ENCODE measurements at places on chromosomes 7 and 10.

DNA sequence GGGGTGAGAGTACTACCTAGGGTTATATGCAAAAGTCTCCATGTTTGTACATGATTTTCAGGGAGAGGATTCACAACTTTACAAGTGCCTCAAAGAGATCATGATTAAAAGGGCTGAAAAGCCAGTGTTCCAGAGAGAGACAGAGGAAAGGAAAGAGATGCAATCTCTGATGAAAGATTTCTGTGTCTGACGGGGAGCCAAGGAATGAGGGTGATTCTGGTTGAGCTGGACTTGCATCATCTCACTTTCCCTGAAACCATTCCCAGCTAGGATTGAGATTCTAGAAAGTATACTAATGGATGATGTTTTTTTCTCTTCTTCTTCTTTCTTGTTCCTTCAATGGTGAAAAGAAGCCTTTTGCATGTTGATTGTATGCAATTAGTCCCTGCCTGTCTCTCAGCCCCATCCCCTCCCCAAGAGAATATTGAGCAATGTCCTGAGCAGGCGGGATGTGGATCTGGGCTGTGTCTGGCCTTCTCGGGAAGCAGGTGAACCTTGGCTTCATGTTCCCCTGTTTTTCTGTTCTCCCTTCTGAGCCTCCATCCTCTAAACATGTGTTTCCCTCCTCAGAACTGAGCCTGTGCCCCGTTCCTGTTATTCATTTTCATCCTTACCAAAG lies 186.1 kb downstream of the ZNF365 start:
- DNase-seq, result no peak

GRCh38 chr10:5947471-5948207 lies 29.7 kb downstream of the IL15RA start:
- DNase-seq, result no peak

- DNase-seq, result no peak
Measured at GRCh38 chr7:139127648-139128047, 18.1 kb upstream of the ZC3HAV1 start.

DNA sequence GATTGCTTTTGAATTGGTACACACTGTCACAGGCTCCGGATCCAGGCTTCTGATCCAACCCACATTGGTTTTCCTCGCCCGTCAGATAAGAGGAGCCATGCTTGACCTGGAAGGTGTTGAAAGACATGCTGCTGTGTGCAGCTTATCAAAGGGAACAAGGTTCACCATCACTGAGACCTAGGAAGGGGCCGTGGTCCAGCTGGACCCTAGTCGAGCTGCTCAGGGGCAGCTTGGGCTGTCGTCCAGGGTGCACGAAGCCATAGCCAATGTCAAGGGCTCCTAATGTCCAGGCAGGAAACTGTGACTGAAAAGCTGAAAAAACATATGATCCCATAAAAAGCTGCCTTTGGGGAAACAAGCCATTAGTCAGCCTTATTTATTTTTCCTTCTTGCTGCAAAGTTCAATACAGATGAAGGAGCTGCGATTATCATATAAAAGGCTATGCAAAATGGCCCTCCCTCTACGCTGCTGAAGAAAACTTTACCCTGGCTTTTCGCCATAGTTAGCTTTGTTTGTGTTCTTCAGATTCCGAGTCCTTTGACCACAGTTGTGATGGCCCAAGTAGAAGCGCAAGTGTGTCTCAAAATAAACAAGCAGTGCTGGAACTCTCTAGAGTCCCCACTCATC lies 118.0 kb downstream of the CREB5 start:
- no peak for DNase-seq

DNA sequence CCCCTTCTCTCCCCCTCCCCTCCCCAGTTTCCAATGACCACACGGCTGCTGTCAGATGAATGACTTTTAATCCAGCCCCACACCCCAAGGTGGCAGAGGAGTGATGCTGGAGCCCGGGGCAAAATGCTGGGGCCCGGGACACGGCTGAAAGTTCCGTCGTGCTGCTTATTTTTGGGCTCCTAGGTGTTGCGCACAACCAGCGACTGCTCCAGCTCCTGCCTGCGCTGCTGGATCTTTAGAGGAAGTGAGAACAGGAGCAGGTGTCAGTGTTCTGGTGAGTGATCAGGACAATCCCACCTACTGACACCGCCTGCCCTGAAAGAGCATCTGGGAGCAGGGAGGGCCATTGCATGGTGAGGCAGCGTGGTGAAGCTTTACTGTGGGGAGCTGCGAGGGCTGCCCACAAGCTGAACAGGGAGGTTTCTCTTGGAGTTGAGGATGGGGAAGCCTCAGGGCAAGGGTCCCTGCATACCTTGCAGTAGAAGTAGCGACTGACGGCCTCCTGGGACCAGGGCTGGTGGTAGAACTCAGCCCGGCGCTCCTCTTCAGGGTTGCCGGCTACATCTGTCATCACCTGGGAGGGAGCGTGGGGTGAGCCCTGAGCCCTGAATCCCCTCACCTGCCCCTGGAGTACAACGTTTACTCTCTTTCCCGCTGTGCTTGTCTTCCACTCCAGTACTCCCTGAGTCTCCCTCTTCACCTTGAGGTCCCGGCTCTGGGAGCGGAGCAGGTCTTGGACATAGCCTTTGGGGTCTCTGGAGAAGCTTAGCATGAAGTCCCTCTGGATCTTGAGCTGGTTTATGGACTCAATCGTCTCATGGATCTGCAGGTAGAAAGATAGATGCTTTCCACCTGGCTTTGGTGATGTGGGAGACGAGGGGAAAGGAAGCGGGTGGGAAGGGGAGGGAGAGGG lies 6.9 kb downstream of the CHPF2 start:
- DNase-seq, result no peak

- no peak for DNase-seq
Measured at GRCh38 chr7:27249724-27250556, 7.3 kb downstream of the EVX1 start.

DNA sequence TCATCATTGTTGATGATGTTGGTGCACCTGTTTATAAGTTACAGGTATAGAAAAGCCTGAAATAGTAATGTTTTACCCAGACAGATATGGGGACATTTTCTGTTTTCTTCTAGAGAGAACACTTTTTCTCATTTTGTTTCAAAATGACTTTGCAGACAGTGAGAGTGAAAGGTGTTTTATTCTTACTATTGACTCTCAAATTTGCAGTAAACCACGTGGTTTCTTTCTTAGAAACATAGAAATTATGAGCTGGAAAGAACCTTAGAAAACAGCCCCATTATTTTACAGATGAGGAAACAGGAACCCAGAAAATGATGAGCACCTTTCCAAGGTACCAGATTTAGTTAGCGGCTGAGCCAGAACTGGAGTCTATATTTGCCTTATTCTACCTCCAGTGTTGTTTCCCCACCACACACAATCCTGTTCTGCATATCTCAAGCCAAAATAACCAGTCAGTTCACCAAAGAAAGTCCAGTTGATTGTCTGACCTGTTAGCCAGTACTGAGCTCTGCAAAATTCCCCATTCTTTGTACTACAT lies 138.9 kb upstream of the AHR start:
- no peak for DNase-seq

- DNase-seq, result no peak
Measured at GRCh38 chr7:9978106-9979064, 995.3 kb upstream of the PHF14 start.

DNA sequence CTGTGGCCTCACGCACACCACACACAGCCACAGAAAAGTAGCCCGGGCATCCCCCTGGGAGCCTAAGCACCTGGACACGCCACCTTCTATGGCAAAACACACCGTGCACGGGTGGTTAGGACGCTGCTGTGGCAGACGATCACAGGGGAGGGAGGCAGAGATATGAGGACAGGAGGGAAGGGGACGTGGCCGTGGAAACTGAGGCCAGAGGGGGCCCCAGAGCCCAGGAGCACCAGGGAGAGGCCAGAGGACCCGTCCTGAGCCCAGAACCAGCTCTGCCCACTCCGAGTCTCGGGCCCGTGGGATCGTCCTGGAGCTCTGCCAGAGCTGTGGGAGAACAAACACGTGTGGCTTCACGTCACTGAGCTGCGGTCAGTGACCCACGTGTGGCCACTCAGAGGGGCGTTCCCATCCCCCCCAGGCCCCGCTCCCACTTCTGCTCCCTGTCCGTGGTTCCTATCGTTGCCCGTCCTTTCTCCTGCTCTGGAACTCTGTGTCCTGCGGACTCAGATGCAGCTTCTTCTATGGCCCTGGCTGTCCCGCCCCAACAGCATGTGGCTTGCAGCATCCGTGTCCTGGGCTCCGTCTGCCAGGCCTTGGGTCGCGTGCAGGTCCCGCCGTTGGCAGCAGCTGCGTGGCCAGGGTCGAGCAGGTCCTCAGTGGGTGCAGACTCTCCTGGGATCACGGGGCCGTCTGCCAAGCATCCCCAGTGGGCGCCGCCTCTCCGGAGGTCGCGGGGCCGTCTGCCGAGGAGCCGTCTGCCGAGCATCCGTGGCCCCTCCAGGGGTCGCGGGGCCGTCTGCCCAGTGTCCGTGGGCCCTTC lies 31.0 kb downstream of the GET4 start:
- DNase-seq, result no peak

- no peak for DNase-seq
Measured at GRCh38 chr10:8656261-8656660, 601.8 kb downstream of the GATA3 start.

DNA sequence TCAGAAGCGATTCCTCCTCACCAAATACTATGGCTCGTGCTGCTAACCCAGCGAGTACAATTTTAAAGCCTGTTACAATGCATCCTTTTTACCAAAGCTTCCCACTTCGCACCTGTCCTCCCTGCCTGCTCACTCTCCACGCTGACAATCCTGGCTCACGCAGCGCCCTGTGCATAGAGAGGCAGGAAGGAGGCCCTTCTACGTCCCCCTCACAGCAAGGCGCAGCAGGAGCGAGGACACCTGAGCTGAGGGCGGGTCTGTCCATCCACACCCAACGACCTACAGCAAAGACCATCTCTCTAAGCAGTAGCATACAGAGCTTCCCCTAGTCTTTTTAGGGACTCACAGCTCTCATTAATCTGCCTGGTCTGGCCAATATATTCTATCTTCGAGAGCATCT lies 46.0 kb downstream of the MKI67 start:
- DNase-seq, result no peak

DNA sequence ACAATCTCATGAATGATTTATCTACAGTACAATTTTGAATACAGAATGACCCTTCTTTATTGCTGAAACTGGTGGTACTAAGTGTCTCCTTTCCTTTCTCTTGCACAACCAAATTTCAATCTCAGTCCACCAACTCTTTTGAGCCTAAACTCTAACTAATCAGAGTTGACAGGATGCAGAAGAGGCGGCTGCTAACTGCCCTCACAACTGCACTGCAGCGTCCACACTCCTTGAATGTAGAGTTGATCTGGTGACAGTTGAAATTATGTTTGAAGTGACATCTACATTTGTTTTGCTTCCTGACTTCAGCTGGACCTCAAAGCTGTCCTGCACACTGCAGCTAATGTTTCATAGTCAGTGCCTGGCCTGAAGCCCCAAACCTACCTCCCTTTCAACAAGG lies 139.6 kb downstream of the ZMYND11 start:
- DNase-seq, result no peak

- no peak for DNase-seq
Measured at GRCh38 chr10:106224676-106225075, 939.8 kb downstream of the SORCS1 start.

DNA sequence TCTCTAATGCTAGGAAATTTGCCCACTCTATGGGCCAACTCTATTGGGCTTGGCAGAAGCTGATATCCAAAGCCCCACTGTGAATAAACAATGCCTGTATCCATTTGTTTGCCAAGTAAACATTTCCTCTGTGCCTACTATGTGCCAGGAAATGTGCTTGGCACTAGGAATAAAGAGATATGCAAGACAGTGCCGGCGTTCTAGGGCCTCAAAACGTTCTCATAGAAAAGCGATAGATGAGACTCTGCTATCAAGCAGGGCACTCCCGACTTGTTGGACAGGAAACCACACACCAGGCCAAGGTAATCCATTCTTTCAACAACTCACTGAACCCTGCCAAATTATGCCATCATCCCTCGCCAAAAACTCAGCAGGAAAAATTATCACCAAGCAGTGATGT lies 196.7 kb downstream of the IPMK start:
- DNase-seq, result no peak

DNA sequence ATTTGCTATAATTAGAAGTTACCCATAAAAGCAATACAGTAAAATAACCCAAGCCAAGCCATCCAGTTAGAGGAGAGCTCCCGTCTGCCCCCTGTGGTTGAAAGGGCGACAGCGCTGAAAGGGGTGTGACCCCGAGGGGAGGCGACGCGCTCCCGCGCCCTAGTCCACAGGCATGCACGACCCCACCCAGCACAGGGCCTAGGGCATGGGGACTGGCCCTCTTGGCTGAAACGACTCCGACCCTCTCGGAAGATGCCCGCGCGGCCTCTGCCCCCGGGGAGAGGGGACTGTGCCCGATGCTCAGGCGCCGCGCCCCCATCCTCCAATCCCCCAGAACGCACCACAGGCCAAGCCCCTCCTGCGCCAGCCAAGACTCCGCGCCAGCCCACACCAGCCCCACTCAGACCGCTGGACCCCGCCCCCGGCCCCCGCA lies 64.0 kb downstream of the CSGALNACT2 start:
- peak; percentile 20 for DNase-seq

- no peak for DNase-seq
Measured at GRCh38 chr10:79246606-79247275, 100.5 kb upstream of the PPIF start.

- DNase-seq, result no peak
Measured at GRCh38 chr10:119275085-119275484, 67.7 kb downstream of the GRK5 start.

All from stimulated activated CD8-positive, alpha-beta memory T cell treated with anti-CD3 and anti-CD28 coated beads, Interleukin-15, amount 100 ng/mL, for 1 hour (primary cell).